ENCODE measurements at places on chromosomes 2 and 18.

GRCh38 chr2:237919593-237919992, 47.2 kb upstream of the UBE2F start:
- DNase-seq: no peak

GRCh38 chr2:96146153-96146880, 1.1 kb upstream of the DUSP2 start:
- no peak for DNase-seq

- DNase-seq: no peak
Observed at GRCh38 chr2:133788386-133788785, 220.1 kb upstream of the NCKAP5 start.

- DNase-seq: no peak
Observed at GRCh38 chr2:108194409-108195132, 45.2 kb upstream of the SULT1C3 start.

DNA sequence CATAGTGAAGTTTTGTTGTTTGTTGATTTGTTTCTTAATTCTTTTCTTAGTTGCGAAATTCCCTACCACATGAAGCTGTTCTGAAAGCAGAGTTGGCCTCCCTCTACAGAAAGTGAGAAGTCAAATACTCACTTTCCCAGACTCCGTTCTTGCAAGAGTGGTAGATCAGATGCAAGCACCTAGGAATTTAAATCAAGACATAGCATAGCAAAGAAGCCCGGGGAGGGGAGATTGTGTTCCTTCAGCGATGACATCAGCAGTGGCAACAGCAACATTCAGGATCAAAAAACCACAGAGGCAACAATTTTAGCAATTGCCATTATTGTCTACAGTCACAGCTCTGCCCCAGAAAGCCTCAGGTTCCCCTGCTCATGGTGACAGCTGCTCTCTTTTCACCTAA, 580.0 kb downstream of the RNF144A start:
- no peak for DNase-seq

All from NCI-H1417 treated with DMSO at 0.1 percent for 48 hours (cell line).